ENCODE measurements at places on chromosomes 13 and 19.

- DNase-seq, result no peak
Measured at GRCh38 chr19:55398200-55398925, 9.2 kb downstream of the UBE2S start.

DNA sequence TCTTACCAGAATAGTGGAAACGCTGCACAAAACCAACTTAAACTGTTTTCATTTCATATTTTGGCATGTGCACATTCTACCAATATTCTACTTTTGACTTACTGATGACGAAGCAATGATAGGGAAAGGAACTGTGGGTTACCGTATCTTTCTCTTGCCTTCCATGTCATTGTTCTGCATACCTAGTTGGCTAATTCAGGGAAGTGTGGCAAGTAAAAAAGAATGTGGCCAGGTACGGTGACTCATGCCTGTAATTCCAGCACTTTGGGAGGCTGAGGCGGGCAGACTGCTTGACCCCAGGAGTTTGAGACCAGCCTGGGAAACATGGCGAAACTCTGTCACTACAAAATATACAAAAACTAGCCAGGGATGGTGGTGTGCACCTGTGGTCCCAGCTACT is 108.2 kb downstream of the SIPA1L3 start:
- DNase-seq, result no peak

GRCh38 chr19:18321734-18322102 is 1.2 kb downstream of the LSM4 start:
- no peak for DNase-seq

- no peak for DNase-seq
Measured at GRCh38 chr19:46644720-46645119, 8.7 kb upstream of the GNG8 start.

DNA sequence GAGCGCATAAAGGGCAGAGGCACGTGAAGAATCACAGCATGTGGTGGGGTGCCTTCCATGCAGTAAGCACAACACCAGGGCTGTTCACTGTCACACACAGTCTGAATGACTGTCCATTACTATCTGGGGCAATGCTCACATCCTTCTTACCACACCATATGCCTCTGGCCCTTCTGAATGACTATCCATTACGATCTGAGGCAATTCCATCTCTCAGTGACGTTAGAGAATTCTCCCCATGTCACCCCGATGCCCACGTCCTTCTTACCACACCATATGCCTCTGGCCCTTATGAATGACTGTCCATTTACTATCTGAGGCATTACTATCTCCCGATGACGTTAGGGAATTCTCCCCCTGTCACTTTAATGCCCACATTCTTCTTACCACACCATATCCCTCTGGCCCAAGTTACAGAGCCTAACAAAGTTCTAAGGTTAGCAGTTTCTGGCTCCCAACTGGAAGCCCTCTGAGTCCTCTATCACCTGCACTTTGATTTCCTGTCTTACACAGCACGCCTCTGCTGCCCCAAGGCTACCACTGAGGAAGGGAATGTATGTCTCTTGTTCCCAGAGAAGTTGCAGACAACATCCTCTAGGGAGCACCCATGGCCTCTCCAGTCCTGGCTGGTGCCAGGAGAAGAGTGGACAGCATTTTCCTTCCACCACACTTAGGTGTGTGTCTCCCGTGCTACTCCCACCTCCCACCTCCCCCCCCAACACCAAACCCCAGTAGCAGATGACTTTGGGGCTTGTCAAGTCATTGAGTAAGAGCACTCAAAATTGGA is 154.8 kb downstream of the COG6 start:
- no peak for DNase-seq

DNA sequence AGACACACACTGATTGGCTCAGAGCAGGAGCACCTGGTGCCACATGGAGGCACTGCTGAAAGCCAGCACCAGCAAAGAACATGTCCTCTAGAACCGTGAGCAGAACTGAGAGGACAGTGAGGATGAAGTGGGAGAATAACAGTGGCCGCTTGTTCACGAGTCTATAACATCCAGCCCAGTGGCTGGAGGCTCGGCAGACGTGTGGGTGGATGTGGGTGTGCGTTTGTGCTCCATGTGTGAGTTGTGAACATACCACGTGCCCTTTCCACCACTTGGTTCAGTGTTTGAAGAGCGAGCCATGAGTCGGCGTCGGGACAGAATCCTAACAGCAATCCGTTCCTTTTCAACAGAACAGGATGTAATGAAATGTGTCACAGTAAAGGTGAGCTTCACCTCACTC is 113.0 kb downstream of the SOX1 start:
- no peak for DNase-seq

DNA sequence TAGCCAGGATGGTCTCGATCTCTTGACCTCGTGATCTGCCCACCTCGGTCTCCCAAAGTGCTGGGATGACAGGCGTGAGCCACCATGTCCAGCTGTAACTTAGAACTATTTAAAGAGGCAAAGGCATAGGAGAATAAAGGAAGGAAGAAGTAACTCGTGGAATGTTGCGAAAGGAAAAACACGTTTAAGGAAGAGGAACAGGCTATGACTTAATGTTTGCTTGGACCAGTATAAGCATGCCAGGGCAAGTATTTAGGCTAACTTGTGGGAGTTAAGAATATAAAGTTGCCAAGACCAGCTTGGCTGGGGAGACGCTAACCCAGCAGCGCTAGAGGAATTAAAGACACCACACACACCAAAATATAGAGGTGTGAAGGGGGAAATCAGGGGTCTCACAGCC is 33.5 kb downstream of the ZNF844 start:
- no peak for DNase-seq

DNA sequence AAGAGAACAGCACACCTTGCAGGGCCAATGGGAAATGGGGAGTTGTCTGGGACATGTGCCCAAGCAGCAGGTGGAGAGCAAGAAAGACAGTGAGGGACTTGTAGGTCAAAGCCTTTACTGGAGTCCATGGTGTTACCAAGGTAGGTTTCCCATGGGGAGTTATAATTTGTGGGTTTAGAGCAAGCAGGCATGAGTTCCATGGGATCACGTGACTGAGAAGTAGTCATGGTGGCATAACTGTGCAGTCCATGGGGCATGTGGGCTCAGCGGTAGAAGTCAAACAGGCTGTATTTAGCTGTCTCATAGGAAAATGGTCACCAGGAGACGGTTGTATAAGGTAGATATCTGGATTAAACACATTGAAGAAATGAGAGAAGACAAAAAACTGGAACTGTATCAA is 715.1 kb downstream of the SLITRK1 start:
- no peak for DNase-seq

DNA sequence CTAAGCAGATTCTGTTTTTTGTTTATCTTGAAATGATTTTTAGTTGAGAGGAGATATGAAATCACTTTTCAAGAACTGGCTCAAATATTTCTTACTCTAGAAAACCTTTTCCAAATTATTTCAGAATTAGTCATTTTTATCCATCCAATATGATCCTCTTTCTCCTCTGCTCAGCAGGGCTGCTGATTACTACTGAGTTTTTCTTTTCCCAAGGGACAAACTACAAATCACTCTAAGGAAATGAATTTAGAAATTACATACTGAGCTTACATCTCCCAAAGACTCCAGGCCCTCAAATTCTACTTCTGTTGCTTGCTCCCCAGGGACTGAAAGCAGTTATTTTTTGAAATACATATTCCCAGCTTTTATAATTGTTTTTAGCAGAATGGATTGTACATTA is 87.4 kb upstream of the UFM1 start:
- DNase-seq, result no peak

- DNase-seq, result no peak
Measured at GRCh38 chr13:30034458-30034795, 184.0 kb upstream of the UBL3 start.

DNA sequence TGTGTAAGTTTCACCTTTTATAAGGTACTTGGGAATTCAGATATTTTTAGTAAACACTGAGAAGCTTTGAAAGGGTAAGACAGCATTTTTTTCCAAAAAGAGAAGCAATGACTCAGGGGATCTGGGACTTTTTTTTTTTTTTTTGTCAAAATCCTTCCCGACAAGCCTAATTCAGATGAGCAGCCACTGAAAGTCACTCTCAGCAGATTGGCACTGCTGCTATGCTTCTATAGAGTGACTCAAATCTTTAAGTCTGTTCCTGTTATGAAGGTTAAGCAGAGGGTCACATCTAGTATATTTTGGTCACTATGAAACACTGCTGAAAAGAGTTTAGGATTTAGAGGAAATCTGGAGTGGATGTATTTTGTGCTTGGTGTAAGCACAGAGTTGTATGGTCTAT is 571.1 kb downstream of the MYO16 start:
- no peak for DNase-seq

DNA sequence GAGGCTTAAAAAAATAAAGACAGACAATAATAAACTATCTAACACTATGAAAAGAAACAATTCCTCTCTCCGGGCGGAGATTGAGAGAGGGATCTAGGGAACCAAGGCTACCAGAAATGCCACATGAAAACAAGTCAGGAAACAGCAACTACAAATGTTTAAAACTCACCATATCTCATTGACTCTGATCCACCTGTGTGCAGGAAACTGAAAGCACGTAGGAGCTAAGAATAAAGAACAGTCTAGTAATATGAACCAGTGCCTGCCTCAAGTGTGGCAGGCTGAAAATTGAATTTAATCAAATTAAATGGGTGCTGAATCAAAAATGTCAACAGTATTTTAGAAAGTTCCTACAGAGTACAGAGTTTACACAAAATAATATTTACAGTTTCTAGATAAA is 1701.0 kb downstream of the SLITRK5 start:
- DNase-seq, result no peak

DNA sequence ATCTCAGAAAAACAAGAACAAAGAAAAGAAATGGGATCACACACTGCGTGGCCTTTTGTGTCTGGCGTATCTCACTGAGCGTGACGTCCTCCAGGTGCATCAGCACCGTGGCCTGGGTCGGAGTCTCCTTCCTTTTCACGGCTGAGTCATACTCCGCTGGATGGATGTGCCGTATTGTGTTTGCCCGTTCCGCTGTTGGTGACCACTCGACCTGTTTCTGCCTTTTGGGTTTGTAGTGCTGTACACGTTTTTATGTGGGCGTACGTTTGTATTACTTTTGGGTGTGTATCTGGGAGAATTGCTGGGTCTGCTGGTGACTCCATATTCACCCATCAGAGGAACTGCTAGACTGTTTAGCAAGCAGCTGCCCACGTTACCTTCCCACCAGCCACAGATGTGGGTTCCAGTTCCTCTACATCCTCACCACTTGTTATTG is 11.4 kb downstream of the ARID3A start:
- no peak for DNase-seq

GRCh38 chr13:27919659-27919933 is 204 bp upstream of the PDX1 start:
- DNase-seq, result no peak

DNA sequence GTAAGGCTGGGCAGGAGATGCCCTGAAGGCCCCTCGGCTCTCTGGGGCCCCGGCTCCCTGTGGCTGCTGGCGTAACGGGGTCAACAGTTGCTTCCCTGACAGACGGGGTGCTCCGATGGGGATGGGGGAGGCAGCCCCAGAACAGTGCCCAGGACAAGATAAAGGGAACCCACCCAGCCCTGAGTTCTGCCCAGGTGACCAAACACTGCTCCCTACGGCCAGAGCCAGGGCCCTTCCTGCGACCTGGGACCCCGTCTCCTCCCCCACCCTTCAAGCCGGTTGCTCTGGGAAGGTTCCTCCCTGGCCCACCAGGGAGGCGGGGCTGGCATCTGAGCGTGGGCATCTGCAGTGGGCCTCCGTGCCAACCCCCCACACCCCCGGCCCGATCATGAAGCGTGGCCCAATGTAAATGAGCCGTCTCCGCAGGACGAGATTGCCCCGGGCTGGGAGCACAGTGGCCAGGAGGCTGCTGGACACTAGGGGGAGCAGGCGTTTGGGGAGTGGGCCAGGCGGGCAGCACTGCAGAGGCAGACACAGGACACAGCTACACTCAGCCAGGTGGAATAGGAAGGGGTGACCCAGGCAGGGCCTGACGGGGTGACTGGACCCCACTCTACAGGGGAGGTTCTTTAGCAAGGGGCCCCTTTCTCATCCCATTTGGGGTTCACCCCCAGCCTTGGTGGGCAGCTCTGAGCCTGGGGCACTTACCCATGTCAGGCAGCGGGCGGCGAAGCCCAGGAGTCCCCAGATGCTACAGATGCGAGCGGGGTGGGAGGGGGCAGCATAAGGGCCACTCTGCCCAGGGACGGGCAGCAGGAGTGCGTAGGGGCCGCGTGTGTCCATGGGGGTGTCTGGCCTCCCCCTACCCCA is 1.2 kb upstream of the NKPD1 start:
- no peak for DNase-seq

DNA sequence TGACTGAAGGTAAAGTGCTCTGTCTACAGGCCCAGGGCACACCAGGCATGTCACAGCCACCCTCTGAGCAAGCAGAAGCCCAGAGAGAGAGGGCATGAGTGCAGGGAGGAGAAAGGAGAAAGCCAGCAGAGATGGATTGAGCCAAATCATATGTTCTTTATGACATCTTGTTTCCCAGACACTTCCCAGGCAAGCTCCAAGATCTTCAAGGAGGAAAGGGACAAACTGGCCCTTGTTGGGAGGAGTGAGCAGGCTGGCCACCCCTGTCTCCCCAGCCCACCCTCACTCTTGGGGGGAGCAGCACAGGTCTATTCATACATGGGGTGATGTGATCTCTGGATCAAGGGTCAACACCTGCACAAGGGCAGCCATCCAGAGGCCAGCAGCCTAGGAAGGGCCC is 298.8 kb downstream of the UQCRFS1 start:
- DNase-seq, result no peak

GRCh38 chr13:113930671-113931637 is 42.9 kb downstream of the C13orf46 start:
- no peak for DNase-seq

DNA sequence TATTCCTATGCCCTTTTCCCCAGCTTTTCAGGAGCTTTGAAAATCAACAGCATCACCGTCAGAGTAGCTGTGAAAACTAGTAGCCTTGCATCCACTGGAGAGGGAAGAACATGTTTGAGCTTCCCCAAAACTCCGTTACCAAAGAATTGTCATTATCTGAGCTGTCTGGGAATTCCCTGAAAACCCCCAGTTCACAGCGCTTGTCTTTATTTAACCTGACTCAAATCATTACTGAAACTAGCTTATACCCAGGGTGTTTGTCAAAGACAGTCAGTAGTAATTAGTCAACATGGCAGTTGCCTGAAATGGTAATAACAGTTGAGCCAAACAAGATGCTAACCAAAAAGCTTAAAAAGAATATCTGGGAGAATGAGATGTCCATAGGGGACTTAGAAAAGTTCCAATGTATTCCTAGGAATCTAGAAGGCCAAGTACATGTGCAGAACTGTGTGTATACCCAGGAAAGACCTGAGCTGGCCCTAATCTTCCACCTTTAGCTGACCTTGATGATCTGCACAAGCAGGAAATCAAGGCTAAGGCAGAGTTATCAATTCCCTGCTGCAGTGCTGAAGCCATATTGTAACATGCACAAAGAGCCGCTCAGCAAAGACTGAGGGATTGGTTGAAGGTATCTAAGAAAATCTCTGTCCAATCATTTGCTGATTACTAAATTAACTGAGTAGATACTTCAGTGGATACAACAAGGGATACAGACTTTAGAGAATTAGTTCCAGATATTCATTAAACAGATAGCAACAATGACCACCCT is 130.8 kb downstream of the KL start:
- no peak for DNase-seq

- no peak for DNase-seq
Measured at GRCh38 chr13:57815600-57815999, 184.1 kb downstream of the PCDH17 start.

GRCh38 chr13:69287050-69287698 is 820.5 kb upstream of the ATXN8OS start:
- no peak for DNase-seq

Measured in neuronal stem cell (in vitro differentiated cells).